ENCODE measurements at places on chromosomes 1 and 21.

- no peak for DNase-seq
Measured at GRCh38 chr1:39828734-39829133, 40.1 kb upstream of the BMP8B start.

DNA sequence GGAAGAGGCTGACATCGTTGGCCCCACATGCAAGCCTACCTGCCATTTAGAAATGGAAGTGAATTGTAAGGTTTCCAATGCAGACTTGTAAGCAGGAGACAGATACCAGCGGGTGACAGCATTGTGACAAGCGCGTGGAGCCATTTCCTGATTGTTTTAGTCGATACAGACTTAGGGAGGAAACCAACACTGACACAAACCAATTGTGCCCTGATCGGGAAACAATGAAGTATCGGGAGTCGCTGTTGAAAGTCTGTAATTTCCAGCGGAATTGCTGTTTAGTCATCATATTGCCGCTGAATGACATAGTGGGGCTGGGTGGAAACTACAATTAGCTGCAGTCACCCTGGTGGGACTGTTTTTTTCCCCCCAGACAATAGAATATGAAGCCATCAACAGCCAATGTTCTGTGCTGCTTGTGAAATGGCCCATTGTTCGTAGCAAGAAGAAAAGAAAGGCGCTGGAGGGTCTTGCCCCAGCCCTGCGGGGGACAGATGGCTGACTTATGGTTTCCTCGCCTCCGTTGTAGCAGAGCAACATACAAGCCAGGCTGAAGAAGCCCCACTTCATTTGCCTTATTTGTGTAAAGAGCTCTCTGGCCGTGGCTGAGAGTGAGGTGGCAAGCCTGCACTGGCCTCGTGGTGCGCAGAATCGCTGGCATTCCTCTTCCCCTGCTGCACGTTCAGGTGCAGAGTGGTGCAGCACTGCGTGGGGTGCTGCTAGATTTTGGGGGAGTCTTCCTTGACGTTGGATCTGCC lies 462.7 kb downstream of the CAMTA1 start:
- DNase-seq, result no peak

- no peak for DNase-seq
Measured at GRCh38 chr1:43293896-43294760, 6.7 kb upstream of the TIE1 start.

GRCh38 chr1:7403265-7404045 lies 367.6 kb upstream of the VAMP3 start:
- no peak for DNase-seq

DNA sequence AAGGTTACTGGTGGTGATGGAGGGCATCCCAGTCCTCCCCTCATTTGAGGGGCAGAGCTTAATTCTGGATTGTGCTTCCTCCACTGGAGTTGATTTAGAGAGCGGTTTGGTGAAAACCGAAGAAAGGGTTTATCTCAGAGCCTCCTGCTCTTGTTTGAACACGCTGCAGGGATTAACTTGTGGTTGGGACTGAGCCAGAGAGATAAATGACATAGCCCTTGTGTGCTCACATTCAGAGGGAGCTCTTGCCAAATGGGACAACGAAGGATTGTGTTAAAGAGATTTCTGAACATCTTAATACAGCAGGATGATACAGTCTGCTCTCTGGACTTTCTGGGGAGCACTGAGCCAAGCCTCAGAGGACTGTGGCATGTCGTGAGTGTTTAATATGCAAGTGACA lies 308.2 kb downstream of the DISC1 start:
- DNase-seq, result peak; percentile 85

DNA sequence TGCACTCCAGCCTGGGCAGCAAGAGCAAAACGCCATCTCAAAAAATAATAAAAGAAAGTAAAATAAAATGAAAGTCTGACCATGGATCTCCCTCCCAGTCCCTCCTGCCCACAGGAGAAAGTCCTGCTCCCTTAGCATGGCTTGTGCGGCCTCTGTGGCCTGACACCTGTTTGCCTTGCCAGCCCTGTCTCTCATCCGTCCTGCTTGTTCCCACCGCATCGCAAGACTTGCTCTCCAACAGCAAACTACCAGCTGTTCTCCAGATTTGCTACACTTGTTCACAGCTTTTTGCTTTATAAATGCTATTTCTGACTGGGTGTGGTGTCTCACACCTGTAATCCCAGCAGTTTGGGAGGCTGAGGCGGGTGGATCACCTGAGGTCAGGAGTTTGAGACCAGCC lies 2.7 kb downstream of the ETV3L start:
- no peak for DNase-seq

DNA sequence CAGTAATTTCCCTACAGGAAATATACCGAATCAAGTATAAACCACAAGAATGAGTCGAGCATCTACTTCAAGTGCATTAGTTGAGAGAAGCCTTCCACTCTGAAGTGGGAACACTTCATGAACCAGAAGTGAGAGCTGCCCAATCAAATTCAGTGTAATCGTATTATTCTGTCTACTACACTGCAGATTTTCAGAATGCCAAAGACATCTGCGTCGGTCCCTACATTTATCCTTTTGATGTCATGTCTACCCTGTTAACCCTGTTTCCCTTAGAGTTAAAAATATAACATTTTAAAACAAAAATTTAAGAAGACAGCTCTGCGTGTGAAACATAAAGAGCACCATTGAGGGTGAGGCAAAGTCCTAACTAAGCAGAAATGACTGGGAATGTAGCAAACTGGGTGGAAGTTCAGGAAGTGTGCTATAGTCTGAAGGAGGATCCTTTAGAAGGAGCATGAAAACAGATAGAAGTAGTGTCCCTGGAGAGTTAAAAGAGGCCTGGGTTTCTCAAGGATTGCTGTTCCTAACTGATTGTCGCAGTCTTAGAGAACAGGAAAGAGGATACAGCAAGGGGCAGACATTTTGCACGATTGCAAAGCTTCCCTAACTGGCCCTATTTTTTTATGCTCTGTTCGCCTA lies 291.2 kb downstream of the PTPRC start:
- DNase-seq, result no peak
